ENCODE measurements at places on chromosomes 2 and 18.

DNA sequence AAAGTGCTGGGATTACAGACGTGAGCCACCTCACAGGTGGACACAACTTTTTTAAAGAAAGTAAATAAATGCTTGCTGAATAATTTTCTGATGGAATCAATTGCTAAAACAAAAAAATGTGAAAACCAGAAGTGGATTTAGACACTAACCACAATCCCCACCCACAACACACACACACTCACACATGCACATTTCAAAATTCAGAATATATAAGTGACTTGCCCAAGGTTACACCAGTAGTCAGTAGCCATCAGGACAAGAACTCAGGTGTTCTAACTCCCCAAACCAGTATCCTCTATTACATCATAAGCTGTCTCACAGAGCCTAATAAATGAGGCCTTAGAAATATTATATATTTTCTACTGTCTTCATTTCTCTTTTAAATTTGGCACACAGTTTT is 1923.6 kb upstream of the PIK3C3 start:
- DNase-seq, result no peak

DNA sequence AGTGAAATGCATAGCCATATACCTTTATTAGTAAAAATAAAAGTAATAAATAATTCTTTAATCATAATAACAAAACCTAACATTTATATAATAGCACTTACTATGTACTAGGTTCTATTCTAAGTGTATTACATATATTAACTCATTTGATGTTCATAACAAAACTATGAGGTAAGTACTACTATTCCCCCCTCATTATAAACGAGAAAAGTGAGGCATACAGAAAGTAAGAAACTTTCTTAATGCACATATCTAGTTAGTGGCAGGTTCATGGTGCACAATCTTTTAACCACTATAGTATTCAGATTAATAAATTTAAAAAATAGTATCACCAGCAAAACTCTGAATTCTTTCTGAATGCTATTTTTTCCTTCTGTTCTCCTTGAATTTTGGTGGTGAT is 27.5 kb downstream of the TRPM8 start:
- no peak for DNase-seq

DNA sequence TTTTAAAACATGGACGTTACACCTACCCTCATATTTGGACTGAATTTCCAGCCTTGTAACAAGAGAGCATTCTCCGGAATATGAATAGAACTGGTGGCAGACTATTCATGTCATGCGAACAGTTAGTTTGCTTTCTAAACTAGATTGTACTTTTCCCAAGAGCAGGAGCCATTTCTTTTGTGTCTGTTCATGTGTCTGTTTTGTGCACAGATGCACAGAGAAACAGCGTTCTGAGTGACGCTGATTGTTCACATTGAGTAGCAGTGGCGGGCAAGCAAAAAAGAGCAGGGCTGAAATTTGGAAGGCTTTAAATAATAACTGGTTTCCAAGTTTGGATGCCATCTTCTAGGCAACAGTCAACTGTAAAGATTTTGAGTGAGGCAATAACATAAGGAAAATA is 200.3 kb downstream of the NRXN1 start:
- DNase-seq, result no peak

GRCh38 chr2:111034146-111034545 is 86.6 kb upstream of the BCL2L11 start:
- no peak for DNase-seq

DNA sequence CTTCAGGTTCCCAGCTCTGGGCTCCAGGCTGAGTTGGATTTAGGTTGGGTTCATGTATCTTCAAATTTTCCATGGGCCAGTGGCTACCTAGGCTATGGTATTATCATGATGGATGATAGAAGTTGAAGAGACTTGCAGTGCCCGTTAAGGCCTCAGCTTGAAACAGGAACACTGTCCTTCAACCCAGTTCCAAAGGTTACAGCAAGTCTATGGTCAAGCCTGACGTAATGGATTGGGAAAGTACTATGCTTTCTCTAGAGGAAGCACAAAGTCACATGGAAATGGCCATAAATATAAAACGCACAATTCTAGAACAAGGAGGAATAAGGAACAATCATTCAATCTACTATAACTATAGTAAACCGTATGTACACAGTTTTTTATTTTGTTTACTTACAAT is 593.2 kb downstream of the ZEB2 start:
- no peak for DNase-seq

DNA sequence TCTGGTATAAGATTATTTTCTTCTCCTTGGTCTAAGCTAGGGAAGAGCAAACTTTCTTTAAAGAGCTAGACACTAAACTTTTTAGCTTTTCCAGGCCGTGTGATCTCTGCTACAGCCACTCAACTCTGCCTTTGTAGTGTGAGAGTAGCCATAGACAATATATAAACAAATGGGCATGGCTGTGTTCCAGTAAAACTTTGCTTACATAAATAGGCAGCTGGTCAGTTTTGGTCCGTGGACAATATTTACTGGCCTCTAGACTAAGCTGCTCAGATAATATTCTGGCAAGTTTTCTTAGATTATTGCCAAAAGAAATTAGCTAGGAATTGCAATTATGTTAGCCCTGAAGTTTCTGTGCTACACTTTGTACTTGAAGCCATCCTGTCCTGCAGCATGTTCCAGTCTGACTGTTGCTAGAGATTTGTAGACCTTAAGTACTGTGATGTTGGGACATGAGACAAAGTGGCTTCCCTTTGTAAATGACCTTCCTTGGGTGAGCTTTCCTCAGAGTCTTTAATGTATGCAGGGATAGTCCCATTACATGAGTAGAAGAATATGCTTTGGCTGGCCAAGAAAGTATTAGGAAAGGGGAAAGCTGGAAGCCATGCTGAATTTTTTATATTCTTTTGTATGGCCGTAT is 126.9 kb downstream of the SOX11 start:
- DNase-seq, result no peak

DNA sequence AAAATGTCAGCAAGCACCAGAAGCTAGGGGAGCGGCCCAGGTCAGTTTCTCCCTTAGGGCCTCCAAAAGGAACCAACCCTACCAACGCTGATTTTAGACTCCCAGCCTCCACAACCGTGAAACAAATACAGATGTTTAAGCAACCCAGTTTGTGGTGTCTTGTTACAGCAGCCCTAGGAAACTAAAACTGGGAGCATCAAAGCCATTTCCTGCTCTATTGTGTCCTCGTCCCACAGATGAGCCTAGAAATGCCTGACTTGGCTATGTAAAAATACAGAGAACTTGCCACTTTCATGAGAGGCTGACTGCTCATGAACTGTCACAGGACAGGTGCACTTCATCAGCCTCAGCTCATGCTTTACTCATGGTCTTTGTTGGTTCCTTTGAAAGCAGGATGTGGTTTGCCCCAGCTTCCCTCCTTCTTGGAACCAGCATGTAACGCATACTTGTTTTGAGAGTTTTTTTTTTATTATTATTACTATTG is 97.6 kb upstream of the SLC39A10 start:
- peak; percentile 59 for DNase-seq

- DNase-seq, result no peak
These were observed 652 bp downstream of the SH3YL1 start for GRCh38 chr2:263022-263738.

DNA sequence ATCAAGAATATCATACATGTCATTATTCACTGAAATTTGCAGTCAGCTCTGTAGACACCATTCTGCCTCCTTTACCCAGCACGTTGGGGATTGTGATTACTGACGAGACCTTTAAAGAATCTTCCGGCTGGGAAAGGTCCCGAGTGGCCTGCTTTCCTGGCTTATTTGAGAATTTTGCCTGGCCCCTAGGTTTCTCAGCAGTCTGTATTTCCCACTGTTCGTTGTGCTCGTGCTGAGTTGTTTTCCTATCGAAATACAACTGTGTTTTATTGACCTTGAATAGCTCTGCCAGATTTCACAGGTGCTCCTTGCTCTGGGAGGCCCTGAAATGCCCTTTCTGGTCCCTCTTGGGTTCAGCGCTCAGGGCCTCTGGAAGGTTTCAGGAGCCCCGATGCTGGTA is 94.9 kb downstream of the AGAP1 start:
- DNase-seq, result no peak

GRCh38 chr2:54634564-54635511 is 88.6 kb upstream of the EML6 start:
- peak; percentile 66 for DNase-seq

DNA sequence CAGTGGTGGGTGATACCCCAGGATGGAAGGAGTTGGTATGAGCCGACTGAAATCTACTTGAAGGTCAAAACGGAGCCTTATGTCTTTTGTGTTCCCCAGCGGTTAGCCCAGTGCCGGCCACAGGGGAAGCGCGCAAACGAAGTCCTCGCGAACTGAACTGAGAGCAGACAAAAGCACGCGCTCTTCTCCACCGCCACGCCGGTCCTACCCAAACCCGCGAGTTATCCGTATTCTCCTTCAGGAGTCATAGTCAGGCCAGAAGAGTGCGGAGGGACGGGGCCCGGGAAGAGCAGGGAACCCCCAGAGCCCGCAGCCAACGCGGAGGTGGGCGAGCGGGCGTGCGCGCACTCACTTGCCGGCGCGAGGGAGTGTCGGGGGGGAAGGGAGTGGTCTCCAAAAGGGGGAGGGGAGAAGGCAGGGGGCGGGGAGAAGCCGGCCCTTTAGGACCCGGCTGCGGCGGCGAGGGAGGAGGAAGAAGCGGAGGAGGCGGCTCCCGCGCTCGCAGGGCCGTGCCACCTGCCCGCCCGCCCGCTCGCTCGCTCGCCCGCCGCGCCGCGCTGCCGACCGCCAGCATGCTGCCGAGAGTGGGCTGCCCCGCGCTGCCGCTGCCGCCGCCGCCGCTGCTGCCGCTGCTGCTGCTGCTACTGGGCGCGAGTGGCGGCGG is at the start of gene IGFBP2:
IGFBP2 (plus strand) TSS at position 469 of the 664 bp plus-strand sequence; CDS start at position 573, 104 bp downstream.
- DNase-seq, result no peak

- DNase-seq, result peak; percentile 23
These were observed 550 bp downstream of the MFSD6 start for GRCh38 chr2:190408538-190409271.

DNA sequence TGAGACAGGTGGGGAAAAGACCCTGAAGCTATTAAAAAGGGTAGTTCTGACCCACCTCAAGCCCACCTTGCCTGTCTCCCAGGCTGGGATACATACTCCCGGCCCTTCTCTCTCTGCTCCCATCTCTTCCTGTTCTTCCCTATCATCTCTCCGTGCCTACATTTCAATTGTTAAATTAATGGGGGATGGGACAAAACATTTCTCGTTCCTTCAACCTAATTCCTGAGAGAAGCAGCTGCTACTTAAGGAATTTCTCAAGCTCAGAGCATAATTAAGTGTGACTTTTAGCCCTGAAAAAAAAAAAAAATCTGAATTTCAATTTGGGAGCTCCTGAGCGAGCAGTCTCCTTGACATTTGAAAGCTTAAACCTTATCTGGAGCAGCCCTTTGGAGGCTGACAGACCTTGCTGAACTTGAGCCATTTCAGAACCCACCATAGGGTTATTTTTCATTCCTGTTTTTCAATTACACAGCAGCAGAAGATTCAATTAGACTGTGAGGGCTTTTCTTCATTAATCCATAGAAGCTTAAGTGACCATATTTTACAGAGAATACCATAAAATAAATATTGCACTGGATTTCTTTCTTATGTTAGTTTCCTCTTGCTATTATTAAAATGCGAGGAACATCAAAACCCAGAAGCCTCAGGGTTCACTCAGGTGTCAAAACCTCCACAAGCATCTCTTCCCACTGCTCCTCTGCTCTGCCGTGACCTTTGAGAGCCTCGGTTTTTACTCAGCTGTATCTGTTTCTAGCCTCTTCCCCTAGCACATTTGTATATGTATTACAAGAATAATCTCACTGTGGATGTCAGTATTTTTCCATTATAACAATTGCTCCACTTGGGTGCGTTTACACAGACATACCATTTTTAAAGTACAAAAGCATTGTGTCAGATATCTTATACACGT is 125.7 kb downstream of the B3GNT2 start:
- DNase-seq, result no peak

- no peak for DNase-seq
These were observed 1138.8 kb upstream of the NXPH2 start for GRCh38 chr2:139918982-139919381.

DNA sequence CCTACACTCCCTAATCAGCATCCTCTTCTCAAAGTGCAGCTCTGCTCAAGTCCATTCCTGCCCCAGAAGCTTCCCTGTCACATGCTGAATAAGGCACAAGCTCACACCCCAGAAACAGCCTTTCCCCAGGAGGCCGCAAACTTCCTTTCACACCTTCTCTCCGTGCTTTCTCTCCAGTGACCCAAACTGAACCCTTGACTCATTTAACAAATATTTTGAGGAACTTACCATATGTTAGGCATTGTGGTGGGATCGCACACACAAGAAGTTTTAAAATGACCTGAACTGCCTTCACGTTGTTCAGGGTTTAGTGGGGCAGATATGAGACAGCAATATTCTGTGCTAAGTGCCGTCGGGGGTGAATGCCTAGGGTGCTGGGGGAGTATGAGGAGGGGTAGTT is 161.3 kb downstream of the INSIG2 start:
- DNase-seq, result no peak

- DNase-seq, result no peak
These were observed 14.9 kb downstream of the COPS9 start for GRCh38 chr2:240121190-240121589.

DNA sequence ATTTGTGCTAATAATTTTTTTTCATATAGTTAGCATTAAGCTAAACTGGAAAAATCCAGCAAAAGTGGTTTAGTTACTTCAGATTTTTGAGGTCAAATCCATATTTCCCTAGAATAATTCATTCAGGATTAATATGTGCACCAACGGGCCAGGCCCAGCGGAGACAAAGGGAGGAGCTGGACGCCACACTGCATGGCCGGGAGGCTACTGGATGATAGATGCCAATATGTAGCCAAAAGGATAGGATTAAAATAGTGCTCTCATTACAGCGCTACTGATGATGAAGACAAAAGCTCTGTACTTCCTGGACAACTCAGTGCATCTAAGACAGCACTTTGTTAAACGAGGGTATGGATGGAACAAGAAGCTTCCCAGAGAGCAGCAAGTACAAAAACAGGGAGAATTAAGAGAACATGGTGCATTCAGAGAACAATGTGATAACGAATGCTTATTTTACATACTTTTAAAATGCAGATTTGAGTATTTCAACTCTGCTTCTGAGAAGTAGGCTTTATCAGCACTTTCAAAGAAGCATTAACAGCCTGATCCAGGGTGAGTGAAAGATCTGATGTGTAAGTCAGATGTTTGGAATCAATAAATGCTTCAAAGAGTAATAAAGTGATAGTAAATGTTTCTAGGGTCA is 39.8 kb downstream of the PPP4R1 start:
- no peak for DNase-seq

- no peak for DNase-seq
These were observed 197.9 kb downstream of the TPGS2 start for GRCh38 chr18:36630917-36631316.

DNA sequence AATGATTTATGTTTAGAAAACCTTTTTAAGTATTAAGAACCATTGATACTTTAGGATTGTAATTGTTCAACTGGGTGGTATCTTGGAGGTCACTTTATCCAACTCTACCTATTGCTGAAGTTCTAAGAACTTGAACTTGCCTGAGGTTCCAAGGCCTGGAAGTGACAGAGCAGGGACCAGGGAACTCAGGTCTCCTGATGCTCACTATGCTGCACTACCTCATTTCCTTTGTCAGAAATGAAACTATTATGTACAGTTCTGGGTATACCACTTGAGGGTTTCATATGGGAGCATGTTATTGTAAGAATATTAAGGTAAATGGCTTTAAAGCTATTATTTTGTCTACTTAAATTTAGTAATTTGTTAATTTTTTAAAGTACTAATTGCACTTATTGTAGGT is 3.0 kb downstream of the MBD5 start:
- DNase-seq, result no peak
